Glomerular endothelial cell (primary cell): ENCODE measurements at places on chromosomes 6 and 20. TPM values are rescaled to one million over a fixed set of nuclear protein-coding genes. Genes with fewer than 3 reads are reported as not detected.

DACT2 gene
- total RNA-seq: not detected in 2 replicates

GRCh38 chr6:149220882-149221773 is 96.4 kb upstream of the TAB2 start:
- no peak for DNase-seq

GRCh38 chr20:45059022-45059728 is 41.8 kb downstream of the KCNS1 start:
- no peak for DNase-seq

FAM83B gene
- total RNA-seq: 0.29 TPM in 2 replicates

PKHD1 gene
- 0.06 and 0.53 TPM in 2 replicates for total RNA-seq
